ENCODE measurements at places on chromosomes 12 and 14.

- no peak for DNase-seq
These were observed 59.3 kb downstream of the SLC15A5 start for GRCh38 chr12:16218234-16218633.

DNA sequence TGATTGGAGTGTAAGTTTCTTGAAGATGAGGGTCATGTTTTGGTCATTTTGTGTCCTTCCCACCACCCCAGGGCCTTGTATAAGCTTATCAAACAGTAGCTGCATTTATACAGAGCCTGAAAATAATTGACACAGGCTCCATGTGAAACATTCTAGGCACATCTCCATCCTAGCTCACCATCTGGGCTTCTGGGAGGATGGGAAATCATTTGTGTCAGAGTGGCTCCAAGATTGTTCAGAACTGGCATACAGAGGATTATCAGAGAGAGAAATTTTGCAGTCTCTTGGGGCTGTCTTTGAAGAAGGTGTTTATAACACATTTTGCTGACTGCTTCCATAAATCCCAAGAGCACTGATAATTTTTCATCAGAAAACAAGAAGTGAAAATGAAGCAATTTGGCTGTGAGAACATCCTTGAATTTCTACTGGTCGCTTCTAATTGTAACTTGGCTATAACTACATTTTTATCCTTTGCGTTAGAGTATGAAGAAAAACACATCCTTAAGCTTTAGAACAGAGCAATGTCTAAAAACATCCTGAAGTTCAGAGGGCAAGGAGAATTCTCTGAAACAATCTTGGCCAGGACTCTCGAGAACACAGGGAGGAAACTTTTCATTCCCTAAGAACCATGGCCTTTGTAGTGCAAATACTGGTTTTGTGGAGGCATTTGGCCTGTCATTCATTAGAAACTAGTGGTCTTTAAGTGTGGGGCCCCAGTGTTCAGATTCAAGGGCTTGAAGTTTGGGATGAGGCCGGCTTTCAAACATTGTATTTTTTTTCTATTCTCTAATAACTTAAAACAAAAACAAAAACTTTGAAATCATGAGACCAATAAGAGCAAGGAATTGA is 151.1 kb downstream of the DACT1 start:
- DNase-seq, result no peak

DNA sequence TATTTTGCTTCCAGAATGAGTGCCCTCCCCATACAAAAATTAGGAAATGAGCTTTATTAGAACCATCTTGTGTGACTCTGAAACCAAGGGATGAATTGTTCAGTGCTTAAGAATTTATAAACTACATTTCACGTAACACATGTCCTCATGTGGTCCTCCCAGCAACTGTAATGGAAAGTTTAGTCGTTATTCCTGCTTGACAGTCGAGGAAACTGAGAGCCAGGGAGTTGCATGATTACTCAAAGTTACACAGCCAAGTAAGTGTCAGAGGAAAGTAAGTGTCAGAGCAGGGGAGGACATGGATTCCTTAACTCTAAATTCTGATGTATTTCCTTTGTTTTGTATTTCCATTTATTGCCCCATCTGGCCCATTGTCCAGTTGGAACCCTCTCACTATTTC is 453.9 kb downstream of the FUT8 start:
- no peak for DNase-seq

GRCh38 chr12:38956337-38956736 is 50.9 kb upstream of the CPNE8 start:
- no peak for DNase-seq

DNA sequence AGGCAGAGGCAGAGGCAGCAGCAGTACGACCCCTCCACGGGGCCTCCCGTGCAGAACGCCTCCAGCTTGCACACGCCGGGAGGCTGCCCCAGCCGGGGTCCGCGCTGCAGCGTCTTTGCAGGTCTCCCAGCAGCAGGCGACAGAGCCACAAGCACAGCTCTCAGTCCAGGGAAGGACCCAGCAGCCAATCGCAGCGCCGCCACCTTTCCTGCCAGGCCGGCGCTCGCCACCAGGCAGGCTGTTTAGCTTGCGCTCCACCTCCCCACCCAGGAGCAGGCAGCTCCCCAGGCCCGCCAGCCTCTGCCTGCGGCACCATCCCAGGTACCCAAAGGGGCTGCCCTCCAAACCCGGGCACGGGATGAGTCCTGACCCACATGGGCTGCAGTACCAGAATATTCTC is 25.2 kb downstream of the DDX51 start:
- DNase-seq, result no peak

GRCh38 chr12:76587428-76588178 is 28.0 kb upstream of the OSBPL8 start:
- DNase-seq, result no peak

DNA sequence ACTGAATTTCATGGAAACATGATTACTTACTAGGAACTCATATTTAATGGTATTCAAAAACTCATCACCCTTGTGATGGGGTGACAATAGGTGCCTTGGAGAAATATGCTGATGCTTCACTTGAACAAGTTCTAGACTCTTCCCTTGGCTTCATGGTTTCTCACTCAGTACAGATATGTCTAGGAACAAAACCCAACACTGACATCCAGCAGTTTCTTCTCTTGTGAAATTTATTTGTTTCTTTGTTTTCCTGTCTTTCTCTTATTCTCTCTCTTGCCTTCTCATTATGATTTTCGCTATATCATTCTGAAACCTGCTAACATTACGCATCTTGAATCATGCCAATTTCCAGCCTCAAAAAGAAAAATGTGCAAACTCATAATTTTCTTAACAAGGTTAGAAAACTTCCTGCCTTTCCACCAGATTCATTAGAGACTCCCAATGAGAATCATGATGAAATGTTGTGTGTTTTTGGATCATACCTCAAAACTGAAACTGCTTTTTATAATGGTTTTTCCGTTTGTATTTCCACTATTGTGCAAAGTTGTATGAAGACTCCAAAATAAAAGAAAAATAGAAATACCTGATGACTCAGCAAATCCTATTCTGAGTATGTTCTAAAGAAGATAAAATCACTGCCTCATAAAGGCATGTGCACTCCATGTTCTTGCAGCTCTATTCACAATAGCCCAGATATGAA is 1021.5 kb downstream of the TMEM121 start:
- no peak for DNase-seq
